ENCODE measurements at places on chromosomes 6 and 20.

- DNase-seq = no peak
Observed at GRCh38 chr6:158835616-158836221, 16.6 kb upstream of the EZR start.

- DNase-seq = no peak
Observed at GRCh38 chr6:75467284-75467683, 26.3 kb downstream of the FILIP1 start.

- DNase-seq = no peak
Observed at GRCh38 chr20:62755817-62756724, 40.2 kb upstream of the MRGBP start.

DNA sequence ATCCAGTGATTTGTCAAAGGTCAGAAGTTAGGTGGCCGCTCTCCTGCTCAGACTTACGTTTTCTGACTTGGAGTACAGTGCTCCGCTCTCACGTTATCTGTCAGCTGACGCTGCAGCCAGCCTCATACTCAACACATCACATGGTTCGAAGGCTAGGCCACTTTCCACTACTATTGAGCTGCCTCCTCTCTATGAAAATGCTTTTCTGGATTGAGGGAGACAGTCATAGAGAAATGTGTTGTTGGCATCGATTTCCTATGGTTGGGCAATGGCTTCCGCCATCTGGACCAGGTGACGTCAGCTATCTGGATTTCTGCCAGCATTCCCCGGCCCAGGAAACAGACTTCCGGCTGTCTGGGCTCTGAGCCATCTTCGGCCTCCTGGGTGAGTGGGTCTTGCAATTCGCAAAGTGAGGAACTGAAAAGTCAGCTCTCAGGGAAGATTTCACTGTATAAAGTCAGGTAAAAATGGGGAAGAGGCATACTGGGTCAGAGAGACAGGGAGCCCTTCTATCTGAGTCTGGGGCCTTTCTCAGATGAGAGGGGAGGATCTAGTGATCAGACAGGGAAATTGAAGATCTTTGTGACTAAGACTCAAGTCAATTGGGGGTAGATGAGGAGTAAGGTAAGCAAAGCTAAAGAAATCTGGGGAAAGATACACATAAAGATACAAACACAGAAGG, 37.5 kb upstream of the IER3 start:
- DNase-seq = no peak

DNA sequence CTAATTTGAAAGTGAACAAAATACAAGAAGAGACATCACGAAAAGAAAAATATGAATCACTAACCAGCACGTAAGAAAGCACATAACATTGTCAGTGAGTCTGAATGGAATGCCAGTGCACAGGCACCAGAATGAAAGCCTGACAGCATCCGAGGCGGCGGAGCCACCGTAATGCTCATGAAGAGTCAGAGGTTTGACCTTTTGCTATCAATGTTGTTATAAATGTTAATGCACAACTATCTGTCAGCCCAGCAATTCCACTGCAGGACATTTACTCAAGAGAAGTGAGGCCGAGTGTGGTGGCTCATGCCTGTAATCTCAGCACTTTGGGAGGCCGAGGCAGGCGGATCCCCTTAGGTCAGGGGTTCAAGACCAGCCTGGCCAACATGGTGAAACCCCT, 562.1 kb downstream of the PRKN start:
- no peak for DNase-seq

All from stimulated activated CD4-positive, alpha-beta T cell treated with anti-CD3 and anti-CD28 coated beads, Interleukin-1b, Interleukin-23, amount 100 ng/mL, for 24 hours (primary cell).